ENCODE measurements at places on chromosomes 7 and 10.

- no peak for DNase-seq
Measured at GRCh38 chr10:127527891-127528290, 21.2 kb upstream of the NPS start.

- DNase-seq = no peak
Measured at GRCh38 chr7:132895231-132895630, 186.7 kb downstream of the CHCHD3 start.

GRCh38 chr10:77909021-77909748 is 17.4 kb downstream of the DLG5 start:
- DNase-seq = no peak

DNA sequence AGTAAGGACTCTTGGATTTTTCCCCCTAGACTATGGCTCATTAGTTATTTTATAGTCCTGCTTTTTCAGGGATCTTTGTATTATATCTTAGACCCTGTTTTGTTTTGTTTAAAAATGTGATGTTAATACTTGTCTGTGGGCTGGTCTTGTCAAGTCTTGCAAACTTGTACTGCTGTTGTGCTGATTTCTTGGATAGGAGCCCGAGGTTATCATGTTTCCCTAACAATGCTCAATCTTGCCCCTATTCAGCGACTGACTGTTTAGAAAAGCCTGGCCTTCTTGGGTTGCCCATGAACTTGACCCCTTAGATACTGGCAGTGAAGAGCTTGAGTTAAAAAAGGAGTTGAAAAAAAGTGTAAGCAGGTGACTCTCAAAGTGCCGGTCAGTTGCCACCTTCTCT is 115.7 kb downstream of the KIAA1217 start:
- no peak for DNase-seq

GRCh38 chr10:67925449-67926005 is 41.1 kb downstream of the SIRT1 start:
- no peak for DNase-seq

- no peak for DNase-seq
Measured at GRCh38 chr10:71821909-71822763, 28.9 kb downstream of the PSAP start.

GRCh38 chr10:113442336-113442735 is 110.5 kb upstream of the HABP2 start:
- no peak for DNase-seq

DNA sequence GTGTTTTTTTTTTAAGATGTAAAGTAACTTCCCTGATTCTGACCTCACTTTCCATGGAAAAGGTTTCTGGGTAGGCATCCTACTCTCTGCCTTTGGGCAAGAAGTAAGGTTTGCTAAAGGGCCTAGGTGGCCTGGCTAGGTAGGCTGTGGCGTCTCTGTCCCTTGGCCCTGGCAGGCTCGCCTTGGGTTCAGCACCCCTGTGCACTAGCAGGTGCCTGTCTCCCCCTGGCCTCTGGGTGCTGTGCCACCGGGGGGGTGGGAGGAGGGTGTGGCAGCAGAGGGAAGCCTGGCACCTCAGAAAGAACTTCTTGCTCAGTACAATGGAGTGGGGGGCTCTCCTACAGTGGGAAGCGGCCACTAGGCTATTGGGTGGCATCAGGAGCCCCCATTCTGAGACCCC is 14.0 kb downstream of the TECPR1 start:
- DNase-seq = no peak

GRCh38 chr10:113069595-113069994 is 119.5 kb downstream of the TCF7L2 start:
- no peak for DNase-seq

GRCh38 chr10:52387744-52388143 is 73.7 kb downstream of the DKK1 start:
- no peak for DNase-seq

- DNase-seq = no peak
Measured at GRCh38 chr10:131722525-131723264, 178.1 kb upstream of the PPP2R2D start.

- no peak for DNase-seq
Measured at GRCh38 chr10:15745751-15746150, 26.0 kb upstream of the ITGA8 start.

DNA sequence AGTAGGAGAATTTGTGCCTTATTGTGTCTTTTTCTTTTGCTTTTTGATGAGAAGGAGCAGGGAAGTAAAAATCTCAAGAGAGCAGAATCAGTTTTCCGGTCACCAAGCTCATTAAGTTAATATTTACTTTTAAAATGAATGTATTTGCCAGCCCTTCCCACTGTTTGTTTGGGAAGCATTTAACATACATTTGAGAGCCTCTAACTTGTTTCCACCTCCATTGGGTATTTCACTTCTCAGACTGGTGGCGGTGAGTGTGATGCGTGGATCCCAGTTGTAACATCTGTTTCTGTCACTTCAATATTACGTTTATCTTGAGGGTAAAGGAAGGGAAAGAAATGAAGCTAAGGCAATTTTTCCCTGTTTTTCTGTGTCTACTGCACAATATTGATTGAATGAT is 22.8 kb downstream of the CDK14 start:
- no peak for DNase-seq

- peak; percentile 70 for DNase-seq
Measured at GRCh38 chr7:149624006-149624405, 126.4 kb upstream of the ZNF746 start.

DNA sequence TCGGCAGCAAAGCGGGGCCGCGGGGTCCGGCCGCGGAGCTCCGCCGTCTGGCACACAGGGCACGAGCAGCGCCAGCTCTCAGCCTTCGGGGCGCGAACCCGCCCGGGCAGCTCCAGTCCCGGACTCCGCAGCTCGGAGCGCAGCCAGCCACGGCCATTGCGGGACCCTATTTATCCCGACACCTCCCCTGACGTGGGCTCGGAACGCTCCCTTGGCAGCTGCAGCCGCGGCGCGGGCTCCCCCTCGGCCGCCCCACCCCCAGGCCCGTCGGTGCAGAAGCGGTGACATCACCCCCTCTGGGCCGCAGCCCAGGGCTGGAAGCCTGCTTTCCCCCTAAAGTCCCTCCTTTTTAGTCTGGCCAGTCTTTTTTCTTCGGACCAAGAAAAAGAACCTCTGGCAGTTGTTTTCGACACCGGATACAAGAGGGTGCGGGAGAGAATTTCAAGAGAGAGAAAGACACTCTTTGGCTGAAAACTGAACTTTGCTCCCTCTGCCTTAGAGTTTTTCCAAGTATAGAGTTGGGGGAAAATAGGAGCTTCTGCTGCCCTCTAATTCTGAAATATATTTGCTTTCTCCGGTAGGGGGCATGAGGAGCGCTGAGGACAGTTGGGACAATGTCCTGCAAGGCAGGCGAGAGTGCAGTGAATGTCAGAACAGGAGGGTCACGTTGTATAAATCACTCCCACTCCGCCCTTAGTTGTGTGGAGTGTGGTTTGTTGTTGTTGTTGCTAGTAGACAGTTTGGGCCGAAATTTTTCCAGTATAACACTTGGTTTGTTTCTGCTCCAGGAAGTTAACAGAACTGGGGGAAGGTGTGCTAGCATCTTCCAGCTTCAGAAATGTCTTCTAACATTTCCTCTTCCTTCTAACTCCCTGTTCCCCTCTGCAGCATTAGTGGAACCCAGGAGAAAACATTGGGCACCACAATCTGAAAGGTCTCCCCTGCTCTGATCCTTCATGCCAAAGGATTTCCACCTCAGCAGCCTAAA is at the start of gene SFRP4:
TSS of gene SFRP4 (minus strand) at position 145 of the 988 bp plus-strand sequence. CDS start 280 bp downstream, outside the sequence.
- peak; percentile 67 for DNase-seq

- peak; percentile 76 for DNase-seq
Measured at GRCh38 chr7:909358-910329, 33.3 kb downstream of the GET4 start.

- DNase-seq = no peak
Measured at GRCh38 chr10:11148142-11149028, 130.7 kb downstream of the CELF2 start.

DNA sequence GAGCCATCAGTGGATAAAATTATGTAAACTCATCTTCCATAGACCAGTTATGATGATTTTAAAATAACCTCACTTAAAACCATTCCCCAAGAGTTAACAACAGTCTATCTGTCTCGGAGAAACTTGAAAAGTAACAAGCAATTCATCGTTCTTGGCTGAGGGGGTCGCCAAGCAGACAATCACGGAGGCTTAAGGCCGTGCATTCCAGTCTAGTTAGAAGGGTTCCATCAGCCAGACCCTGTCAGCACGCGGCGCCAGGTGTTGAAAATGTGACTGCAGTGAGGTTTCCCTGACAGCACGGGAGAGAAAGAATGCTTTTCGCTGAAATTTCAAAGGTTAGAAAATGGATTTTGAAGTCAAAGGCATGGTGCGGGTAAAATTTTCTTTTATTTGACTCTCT is 1025.0 kb upstream of the CELF2 start:
- no peak for DNase-seq

GRCh38 chr7:127904670-127904985 is 126.6 kb downstream of the LRRC4 start:
- no peak for DNase-seq

GRCh38 chr7:47480576-47481538 is 101.1 kb downstream of the TNS3 start:
- peak; percentile 39 for DNase-seq

- no peak for DNase-seq
Measured at GRCh38 chr7:101680406-101681145, 51.5 kb upstream of the MYL10 start.

GRCh38 chr10:95693071-95693667 is 558 bp downstream of the TCTN3 start:
- no peak for DNase-seq

DNA sequence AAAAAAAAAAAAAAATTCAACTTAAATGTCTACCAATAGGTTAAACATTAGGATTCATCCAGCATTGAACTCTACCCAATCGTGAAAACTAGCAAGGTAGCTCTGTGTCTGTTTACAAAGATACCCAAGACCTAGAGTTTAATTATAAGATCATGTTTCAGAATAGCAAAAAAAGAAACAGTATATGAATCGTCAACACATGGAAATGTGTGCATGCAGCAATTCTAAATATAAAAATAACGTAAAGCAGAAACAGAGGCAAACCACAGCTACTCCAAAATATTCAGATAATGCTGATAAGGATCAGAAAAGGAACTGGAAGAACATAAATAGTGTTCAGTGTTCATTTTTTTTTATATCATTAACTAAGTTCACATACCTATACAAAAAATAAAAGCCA is 68.7 kb downstream of the AFAP1L2 start:
- no peak for DNase-seq

DNA sequence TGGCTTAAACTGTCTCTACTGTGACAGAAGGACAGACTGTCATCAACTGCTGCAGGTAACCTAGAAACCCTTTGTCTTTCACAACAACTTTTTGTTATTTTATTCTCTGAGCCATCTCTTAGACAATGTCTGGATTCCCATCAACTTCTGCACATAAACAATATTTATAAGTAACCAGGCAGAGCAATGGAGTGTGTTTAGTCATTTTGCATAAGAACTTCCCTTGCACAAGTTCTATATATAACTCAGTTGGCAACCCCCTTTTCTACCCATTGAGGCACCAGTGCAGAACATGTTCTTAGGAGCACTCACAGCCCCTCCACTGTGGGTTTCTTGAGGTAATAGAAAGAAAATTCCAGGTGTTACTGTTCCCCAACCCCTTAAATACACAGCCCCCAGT is 65.0 kb upstream of the IL6 start:
- peak; percentile 34 for DNase-seq

GRCh38 chr7:102216573-102217314 is 69.9 kb upstream of the SH2B2 start:
- DNase-seq = no peak

GRCh38 chr10:110758898-110759297 is 112.8 kb upstream of the PDCD4 start:
- DNase-seq = no peak

DNA sequence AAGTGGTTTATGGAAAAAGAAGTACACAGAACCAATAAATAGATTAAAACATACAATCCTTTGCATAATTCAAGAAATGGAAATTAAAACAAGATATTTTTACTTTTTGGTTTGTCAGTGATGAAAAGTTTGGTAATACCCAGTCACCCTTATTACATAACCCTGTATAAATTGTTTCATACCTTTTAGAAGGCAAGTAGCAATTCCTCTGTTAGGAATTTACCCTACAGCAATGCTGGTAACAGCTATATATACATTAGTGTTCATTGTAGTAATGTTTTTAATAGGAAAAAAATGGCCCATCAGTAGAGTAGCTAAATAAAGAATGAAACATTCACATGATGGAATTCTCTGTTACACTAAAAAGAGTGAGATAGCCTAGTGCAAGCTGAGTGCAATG is 42.7 kb downstream of the PTPN12 start:
- DNase-seq = no peak

DNA sequence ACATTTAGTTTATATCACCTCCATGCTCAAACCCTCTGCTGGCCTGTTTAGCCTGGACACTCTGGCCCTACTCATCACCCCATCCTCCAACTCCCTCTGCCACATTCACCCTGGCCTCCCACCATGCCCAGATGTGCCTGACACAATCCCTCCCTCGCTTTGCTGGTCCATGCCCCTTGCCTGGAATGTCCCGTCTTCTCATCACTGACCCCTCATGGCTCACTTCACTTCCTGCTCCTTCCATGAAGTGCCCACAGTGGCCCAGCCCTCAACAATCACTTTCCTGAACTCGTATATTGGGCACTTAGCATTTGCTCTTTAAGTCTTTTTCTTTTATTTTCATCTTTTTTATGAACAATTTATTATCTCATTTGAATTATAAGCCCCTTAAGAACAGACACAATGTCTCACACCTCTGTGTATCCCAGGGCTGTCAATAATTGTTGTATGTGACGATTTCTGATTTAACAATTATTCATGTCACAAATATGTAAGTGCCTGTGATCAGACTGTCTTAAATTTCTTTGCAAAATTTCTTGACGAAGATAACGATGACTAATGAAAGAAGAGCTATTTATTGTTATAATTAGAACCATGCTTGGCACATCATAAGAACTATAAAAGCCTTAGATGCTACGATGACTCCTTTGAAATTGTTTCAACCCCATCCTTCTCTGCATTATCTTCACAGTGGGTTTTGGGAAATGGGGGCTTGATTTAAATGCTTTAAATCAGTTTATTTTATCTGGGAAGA is 209.9 kb upstream of the YAE1 start:
- no peak for DNase-seq

GRCh38 chr7:115476671-115477181 is 553.8 kb downstream of the TFEC start:
- DNase-seq = no peak

- no peak for DNase-seq
Measured at GRCh38 chr7:151046603-151047573, 1.4 kb upstream of the ASIC3 start.

- DNase-seq = no peak
Measured at GRCh38 chr10:1228467-1228975, 172.3 kb downstream of the WDR37 start.

- no peak for DNase-seq
Measured at GRCh38 chr10:112774210-112774609, 175.8 kb upstream of the TCF7L2 start.
